ENCODE measurements at places on chromosomes 5 and 9.

- no peaks in the 10 kb centered on the region for H3K36me3 ChIP-seq
- no peak overlapping the region for H3K4me3 ChIP-seq
- DNase-seq, result no peak
- H3K27ac ChIP-seq, result no peak overlapping the region
Observed at GRCh38 chr9:70147196-70147595, 103.5 kb downstream of the MAMDC2 start.

GRCh38 chr9:18056993-18057369 is 417.0 kb upstream of the ADAMTSL1 start:
- H3K27ac ChIP-seq, result no peak overlapping the region
- peaks cover 27% of the 10 kb centered on the region for H3K4me1 ChIP-seq
- no peaks in the 10 kb centered on the region for H3K36me3 ChIP-seq
- H3K4me3 ChIP-seq, result no peak overlapping the region

DNA sequence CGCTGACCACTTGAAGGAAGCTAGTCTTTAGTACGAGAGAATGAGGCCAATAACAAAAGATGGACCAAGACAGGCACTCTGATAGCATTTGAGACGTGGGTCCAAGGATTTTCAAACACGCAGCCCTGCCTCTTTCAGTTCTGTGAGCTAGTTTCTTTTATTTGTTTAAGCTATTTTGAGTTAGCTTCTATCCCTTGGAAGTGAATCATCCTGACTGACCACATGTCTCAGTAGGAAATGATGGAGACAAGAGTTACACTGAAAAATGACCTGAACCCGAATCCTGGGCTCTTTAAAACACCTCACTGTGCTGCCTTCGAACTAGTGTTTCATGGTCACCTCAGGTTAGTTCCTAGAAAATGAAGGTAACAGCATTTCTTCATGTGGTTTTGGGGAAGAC is 9.9 kb downstream of the TEK start:
- DNase-seq, result no peak
- no peaks in the 10 kb centered on the region for H3K4me1 ChIP-seq
- no peaks in the 10 kb centered on the region for H3K36me3 ChIP-seq
- no peak overlapping the region for H3K4me3 ChIP-seq
- H3K27ac ChIP-seq, result no peak overlapping the region

DNA sequence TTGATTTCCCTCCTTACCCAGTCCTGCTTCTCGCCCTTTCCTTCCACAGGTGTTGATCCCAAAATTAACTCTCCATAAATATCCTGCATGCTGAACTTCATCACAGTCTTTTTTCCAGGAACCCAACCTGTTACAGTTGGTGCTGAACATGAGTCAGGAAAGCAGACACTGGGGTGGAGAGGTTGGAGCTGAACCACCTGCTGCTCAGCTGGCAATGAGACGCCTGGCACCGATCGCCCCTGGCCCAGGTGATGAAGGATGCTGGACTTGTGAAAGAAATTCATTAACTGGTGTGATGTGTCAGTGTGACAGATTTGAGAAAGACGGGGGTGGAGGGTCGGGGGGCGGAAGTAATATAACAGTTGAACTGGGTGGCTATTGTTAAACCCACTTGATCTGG is 30.6 kb downstream of the CPLX2 start:
- H3K36me3 ChIP-seq, result no peaks in the 10 kb centered on the region
- H3K4me1 ChIP-seq, result no peaks in the 10 kb centered on the region
- no peak for DNase-seq
- H3K27me3 ChIP-seq, result peaks cover 3% of the 10 kb centered on the region

DNA sequence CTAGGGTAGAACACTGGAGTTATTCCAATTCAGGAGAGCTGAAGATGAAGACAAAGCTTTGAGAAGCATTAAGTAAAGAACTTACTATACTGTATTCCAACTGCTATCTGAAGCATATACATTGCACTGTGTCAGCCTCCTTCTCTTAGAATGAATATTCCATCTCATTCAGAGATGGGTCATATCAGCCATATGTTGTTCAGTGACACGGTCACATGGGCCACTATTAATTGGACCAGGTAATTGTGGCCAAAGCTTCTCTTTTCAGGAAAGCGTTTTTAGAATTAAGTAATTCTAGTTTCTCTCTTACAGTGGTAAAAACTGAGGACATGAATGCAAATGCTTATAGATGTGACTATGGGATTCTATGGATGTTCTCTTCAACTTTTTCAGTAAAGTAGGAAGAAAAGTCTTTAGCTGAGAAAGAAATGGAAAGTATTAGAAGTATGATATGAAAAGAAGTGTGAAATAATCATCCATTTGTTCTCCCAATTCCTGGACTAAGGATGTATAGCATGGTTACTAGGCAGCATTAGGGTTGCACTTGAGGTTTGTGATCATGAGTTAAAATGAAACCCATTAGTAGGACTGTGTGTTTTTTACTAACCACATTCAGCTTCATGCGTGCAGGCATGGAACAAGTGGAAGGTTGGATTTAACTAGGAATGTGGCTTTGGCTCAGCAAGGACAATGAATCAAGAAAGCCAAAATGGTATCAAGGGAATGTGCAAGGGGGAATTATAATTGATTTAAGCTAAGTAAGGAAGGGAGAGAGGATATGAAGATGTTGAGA is 40.9 kb downstream of the CETN3 start:
- peaks cover 9% of the 10 kb centered on the region for H3K27me3 ChIP-seq
- no peak overlapping the region for H3K4me3 ChIP-seq
- DNase-seq, result no peak
- H3K27ac ChIP-seq, result no peak overlapping the region

DNA sequence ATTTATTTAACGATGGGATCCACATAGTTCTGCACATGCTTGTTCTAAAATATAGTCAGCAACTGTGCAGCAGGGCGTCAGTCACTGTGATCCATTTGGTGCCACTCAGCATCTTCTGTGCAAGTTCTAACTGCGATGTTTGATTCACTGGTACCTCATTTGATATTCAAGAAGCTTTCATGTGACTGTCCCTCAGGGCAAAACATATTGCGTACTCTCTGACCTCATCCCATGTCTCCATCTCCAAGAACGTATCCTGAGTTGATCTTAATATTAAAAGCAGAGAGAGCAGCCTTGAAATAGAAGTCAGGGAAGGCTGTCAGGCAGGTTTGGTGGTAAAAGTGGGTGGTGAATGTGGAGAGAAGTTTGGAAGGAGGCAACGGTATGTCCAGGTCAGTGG is 116.5 kb upstream of the ATP10B start:
- no peaks in the 10 kb centered on the region for H3K27me3 ChIP-seq
- H3K36me3 ChIP-seq, result no peaks in the 10 kb centered on the region
- H3K27ac ChIP-seq, result no peak overlapping the region

DNA sequence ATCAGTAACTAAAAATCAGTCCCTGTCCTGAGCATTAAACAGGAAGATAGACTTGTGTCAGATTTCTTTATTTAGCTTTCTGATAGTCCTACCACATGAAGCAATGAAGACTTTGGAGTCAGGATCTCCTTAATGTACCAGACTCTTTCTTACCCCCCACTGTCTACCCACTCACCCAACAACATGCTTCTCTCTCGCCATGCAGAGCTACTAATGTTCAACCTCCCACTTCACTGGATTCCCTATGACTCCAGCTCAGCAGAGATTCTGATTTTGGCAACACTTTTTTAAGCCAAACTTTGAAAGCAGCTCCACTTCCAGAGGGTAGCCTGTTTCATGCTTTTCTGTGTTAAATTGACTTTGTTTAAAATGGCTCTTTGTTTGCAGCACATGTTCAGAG is 50.8 kb downstream of the GPR21 start:
- peaks cover 43% of the 10 kb centered on the region for H3K36me3 ChIP-seq
- DNase-seq, result no peak
- H3K4me3 ChIP-seq, result no peak overlapping the region
- no peak overlapping the region for H3K27ac ChIP-seq

- DNase-seq, result no peak
- no peaks in the 10 kb centered on the region for H3K4me1 ChIP-seq
- H3K36me3 ChIP-seq, result peaks cover 32% of the 10 kb centered on the region
- H3K27ac ChIP-seq, result peak overlapping the region; percentile 16
- no peaks in the 10 kb centered on the region for H3K27me3 ChIP-seq
- H3K4me3 ChIP-seq, result no peak overlapping the region
Observed at GRCh38 chr9:124354346-124355038, 60.8 kb downstream of the PSMB7 start.
